Kidney (tissue), 22 donors: ENCODE measurements at places on chromosomes 2 and 18.

- no peak for DNase-seq
Observed at GRCh38 chr2:147663153-147663961, 181.5 kb upstream of the ACVR2A start.

- no peak for DNase-seq
Observed at GRCh38 chr2:161613161-161613560, 11.1 kb upstream of the SLC4A10 start.

DNA sequence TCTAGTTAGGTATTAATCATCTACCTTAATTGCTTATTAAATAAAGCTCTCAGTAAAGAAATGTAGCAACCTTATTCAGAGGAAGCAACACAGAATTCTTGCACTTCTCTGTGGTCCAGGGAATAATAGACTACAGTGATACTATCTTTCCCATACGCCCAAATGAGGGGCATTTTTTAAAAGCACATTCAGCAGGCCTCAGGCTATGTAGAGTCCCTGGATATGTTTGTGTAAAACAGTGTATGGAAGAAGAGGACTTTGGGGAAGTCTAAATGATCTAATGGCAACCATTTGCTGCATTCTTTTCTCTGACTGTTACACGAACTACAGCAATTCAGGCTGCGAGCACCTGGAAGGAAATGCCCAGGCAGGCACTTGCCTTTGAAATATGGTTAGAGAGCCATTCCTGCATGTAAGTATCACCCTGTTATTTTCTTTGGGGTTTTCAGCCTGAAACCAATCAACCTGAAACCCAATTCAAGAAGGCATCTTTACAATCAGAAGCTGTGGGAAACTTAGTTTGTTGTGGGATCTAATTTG, 1814.7 kb upstream of the CELF4 start:
- no peak for DNase-seq

DNA sequence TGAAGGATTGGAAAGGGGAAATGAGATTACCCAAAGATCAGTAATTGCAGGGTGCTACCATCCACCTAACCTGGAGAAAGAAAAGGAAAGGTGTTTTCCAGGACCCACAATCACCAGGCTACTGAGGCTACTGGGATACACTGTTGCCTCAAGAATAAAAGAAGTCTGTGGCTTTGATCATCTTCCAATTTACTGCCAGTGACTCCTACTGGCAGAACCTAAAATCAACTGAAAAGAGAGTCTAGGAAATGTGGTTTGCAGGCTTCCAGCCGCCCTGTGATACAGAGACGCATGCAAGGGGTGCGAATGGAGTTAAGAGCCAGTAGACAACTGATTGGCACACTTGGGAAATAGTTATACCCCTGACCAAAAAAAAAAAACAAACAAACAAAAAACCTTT, 16.6 kb upstream of the TTL start:
- no peak for DNase-seq

DNA sequence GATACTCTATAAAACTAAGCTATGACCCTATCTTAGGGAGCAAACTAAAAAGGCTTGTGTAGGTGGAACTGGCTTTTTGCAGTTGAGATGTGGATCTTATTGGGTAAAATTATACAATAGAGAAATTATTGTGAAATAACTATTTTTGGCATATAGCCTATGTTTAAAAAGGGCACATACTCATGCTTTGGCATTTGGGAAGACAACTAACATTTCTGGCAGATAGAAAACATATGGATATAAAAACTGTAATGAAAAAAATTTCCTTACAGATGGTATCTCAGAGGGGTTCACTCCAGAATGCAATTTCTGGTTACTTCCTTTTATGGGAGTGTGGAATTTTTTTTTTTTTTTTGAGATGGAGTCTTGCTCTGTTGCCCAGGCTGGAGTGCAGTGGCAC, 120.1 kb upstream of the CCDC195 start:
- no peak for DNase-seq

DNA sequence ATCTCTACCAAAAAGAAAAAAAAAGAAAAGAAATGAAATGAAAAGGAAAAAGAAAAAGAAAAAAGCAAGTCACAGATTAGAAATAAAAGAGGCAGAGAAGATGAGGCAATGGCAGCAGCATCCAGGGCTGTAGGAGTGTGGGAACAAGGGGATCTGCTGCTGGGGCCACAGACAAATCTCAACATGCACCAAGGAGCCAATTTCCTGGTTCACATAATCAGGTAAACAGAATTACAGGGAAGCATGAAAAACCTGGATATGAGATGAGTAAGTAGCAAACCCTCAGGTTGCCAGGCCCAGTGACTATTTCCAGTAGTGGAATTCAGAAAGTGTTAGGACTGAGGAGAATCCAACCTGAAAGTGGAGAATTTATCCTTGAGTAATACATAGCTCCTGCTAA, 77.4 kb upstream of the ARHGAP28 start:
- no peak for DNase-seq

- no peak for DNase-seq
Observed at GRCh38 chr2:196992466-196992865, 66.0 kb upstream of the PGAP1 start.

GRCh38 chr2:162545254-162545653, 201.3 kb downstream of the GCA start:
- no peak for DNase-seq

- DNase-seq: no peak
Observed at GRCh38 chr2:221641181-221641871, 69.2 kb upstream of the EPHA4 start.

- no peak for DNase-seq
Observed at GRCh38 chr2:232389327-232389726, 10.8 kb downstream of the ALPP start.

DNA sequence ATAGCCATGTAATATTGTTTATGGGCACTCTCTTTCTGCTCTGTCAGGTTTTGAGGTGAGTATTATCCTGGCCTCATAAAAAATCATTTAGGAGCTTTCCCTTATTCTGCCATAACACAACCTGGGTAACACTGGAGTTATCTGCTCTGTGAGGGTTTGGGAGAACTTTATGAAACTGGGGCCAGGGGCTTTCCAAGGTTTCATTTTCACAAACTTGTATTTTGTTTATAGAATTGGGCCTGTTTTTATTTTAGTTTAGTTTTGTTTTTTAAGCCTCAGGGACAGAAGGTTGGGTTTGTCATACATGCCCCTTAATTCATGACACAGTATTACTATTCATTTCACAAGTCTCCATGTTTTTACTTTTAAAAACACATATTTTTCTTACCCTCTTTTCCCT, 83.5 kb downstream of the IRS1 start:
- DNase-seq: no peak

DNA sequence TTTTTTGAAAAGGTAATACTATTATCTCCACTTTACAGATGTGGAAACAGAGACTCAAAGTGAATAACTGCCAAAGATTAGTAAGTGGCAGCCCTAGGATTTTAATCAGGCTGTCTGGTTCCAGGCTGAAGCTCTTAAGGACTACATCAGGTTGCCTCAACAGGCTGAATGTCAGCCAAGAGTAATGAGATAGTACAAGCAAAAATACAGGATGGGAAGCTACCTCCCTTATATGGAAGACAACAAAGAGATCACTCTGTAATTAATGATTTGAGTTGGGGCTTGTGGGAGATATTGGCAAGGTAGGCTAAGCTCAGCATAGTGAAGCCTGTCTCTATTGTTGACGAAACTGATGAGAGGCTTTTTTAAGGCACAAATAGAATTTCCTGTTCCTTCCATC, 323.1 kb downstream of the KCNJ3 start:
- no peak for DNase-seq
